Astrocyte (in vitro differentiated cells and primary cell): ENCODE measurements at places on chromosomes 3 and 15. TPM values are rescaled to one million over a fixed set of nuclear protein-coding genes. Genes with fewer than 3 reads are reported as not detected.

- H3K36me3 ChIP-seq, result no peaks in the 10 kb centered on the region
- no peak overlapping the region for H3K27ac ChIP-seq
- DNase-seq, result peak; percentile 75
Measured at GRCh38 chr15:59553879-59554735, 57.5 kb upstream of the GCNT3 start.

- peaks cover 5% of the 10 kb centered on the region for H3K4me1 ChIP-seq
- H3K27ac ChIP-seq, result no peak overlapping the region
- DNase-seq, result no peak
Measured at GRCh38 chr3:184773283-184774186, 38.4 kb upstream of the VPS8 start.

- peak overlapping the region; percentile 86 for H3K27ac ChIP-seq
- H3K36me3 ChIP-seq, result no peaks in the 10 kb centered on the region
- H3K27me3 ChIP-seq, result no peaks in the 10 kb centered on the region
- peak; percentile 98 for DNase-seq
- peaks cover 5% of the 10 kb centered on the region for H3K4me1 ChIP-seq
Measured at GRCh38 chr3:105997800-105998526, 129.2 kb upstream of the CBLB start.

ISY1 gene
- total RNA-seq, result 26.6 and 29.7 TPM in 2 replicates

ADAMTS7 gene
- 21.4 and 25.5 TPM in 2 replicates for total RNA-seq
